Cortex of kidney (tissue), 1 donor: ENCODE measurements at places on chromosomes 6 and 20.

DNA sequence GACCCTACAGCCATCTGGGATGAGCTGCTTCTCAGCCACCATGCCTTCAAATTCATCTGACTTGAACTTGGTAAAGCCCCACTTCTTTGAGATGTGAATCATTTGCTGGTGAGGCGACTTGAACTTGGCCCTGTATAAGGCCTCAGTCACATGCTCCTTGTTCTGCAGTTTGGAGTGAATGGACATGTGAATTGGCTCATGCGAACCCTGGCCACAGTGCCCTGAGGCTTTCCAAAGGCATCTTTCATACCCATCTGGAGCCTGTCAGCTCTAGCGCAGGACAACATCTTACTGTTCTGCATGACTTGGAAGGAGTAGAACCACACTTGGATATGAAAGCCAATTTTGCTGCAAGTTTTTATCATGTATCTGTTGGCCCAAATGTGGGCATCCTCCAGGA is 244.0 kb upstream of the FAM83B start:
- DNase-seq: no peak

DNA sequence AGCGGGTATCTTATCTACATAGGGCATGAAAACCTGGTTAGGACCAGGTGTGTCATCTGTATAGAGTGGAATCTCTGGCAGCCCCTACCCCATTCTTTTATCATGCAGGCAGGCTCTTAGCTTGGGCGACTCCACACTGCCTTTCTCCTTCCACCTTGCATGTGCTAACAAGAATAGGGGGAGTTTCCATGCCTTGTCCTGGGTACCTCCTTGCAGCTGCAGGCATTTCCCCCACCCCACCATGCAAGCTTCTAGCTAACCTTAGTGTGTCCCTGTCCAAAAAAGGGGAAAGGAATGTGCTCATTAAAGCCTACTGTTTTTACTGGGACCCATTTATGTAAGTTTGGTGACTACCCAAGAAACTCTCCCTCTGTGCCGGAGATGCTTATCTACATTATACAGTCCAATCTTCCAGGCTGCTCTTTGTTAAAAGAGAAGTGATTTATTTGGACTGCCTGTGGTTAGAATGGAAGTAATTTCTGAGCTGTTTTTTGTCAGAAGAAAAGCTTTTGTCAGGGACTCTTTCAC is 10.5 kb upstream of the CEP43 start:
- no peak for DNase-seq

- DNase-seq: no peak
Measured at GRCh38 chr20:49034070-49034732, 11.9 kb upstream of the CSE1L start.

DNA sequence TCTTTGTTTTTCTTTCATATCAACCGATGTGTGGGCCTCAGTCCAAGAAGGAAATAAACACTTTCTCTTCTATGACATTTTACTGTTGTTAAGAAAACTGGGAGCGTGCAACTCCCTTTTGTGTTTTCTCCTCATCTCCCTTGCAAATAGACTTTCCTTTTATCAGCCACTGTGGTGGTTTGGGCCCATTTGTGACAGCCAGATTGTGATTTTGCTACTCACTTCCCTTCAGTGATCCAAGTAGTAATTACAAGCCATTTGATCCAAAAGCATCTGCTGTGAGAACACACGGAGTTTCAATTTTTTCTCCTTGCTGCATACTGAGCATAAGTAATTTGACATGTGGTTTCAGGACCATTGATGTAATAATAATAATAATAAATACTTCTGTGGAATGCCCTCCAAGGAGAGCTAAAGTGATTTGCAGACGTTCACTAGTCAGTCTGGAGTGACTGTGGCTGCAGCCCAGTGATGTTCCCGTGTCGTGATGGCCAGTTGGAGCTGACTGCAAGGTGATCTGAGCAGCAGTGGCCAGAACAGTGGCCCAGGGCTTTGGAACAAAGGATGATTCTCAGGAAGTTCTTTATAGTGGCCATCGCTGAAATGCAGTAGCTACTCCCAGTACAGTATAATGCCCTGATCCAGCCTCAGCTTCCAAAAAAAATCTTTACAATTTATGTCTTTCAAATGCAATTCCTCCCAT is 91.9 kb upstream of the CLDN20 start:
- no peak for DNase-seq

DNA sequence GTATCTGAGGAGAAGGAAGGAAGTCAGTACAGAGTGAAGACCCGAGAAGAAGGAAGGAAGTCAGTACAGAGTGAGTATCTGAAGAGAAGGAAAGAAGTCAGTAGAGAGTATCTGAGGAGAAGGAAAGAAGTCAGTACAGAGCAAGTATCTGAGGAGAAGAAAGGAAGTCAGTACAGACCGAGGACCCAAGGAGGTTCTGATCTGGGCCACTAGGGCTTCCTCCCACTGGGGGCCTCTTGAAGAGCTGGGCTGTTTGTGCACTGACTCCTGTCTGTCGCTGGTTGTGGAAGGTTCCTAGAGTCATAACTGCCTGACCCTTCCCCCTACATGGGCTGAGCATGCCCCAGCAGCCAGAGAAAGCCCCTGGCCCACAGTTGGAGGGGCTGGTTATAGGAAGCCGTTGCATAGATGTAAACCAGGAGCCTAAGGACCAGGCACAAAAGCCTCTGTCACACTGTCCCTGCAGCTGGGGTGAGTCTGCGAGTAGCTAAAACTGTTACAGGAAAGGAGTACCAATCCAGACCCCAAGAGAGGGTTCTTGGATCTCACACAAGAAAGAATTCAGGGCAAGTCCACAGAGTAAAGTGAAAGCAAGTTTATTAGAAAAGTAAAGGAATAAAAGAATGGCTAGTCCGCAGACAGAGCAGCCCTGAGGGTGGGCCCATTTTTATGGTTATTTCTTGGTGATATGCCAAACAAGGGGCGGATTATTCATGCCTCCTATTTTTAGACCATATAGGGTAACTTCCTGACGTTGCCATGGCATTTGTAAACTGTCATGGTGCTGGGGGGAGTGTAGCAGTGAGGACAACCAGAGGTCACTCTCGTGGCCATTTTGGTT is 395.9 kb downstream of the PREX1 start:
- no peak for DNase-seq

DNA sequence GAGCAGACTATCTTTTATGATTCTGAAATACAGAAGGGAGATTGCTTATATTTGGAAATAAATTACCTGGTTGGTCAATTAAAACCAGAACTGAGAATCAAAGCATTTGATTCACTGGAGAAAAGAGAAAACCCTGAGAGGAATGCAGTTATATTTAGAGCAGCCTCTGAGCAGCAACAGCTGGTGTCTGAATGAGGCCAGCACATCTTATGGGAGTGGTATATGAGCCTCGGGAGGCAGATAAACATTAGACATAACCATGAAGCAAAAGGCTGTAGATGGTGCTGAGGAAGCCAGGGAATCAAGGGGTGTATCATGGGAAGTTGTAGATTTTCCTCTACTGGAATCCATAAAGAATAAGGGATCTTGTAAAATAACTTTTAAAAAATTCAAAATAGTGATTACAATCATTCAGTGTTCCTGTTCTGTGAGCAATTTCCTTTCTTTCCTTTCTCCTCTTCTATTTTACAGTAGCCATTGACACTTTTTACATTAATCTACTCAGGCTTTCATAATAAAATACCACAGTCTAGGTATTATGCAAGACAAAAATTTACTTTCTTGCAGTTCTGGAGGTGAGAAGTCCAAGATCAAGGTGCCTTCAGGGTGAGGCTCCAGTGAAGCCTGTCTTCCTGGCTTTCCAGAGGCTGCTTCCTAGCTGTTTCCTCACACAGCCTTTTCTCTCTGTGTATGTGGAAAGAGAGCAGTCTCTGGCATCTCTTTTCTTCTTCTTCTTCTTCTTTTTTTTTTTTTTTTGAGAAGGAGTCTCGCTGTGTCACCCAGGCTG is 32.8 kb upstream of the ENPP5 start:
- no peak for DNase-seq

DNA sequence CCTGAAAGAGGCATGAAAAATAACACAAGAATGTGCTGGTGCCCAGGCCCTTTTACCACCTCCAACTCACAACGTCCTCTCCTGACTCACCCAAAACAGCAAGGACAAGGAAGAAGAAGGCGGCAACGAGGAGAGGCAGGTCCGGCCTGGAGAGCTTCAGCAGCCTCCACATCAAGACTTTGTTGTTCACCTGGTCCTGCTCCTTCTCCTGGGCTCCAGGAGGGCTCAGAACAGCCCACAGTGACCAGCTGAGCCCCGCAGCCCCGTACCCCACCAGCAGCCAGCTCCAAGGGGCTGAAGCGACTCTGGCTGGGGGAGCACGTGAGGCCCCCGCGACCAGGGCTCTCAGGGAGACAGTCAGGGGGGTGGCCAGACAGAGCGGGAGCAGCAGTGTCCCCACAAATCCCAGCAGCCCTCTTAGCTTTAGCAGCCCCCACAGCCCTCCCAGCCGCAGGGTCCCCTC is 857 bp downstream of the TAP2 start:
- DNase-seq: no peak

- no peak for DNase-seq
Measured at GRCh38 chr6:168359794-168360193, 40.2 kb upstream of the DACT2 start.

- DNase-seq: no peak
Measured at GRCh38 chr6:163062790-163063189, 335.0 kb downstream of the PACRG start.

DNA sequence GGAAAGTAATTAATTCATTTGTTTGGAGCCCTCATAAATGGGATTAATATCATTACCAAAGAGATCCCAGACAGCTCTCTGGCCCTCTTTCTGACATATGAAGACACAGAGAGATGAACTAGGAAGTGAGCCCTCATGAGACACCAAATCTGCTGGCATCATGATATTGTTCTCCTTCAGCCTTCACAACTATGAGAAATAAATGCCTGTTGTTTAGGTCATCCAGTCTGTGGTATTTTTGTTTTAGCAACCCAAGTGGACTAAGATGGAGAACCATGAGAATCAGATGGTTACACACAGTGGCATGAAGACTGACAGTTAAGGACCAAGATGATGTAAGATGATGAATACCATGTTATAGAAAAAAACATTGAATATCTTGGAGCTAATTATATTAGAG is 16.9 kb upstream of the HBS1L start:
- DNase-seq: no peak

DNA sequence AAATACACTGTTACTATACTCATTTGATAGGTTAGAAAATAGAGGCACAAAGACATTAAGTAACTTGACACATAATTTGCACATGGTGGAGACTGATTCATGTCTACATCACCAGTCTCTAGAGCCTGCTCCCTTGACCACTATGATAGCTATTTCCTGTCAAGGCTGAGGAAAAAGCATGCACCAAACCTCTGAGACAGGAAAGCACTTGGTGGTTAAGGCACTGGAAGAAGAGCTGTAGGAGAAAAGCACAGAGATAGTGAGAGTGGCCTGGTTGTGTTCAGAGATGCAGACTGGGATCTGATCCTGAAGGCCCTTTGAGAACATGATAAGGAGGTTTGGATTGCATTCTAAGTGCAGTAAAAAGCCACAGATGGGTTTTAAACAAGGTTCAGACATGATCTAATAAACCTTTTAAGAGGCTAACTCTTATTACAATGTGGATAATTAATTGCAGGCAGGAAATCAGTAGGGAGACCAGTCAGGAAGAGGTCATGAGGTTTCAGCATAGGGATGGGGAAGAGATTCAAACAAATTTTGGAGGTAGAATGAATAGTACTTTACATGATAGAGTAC is 168.9 kb downstream of the PHF3 start:
- no peak for DNase-seq

- DNase-seq: no peak
Measured at GRCh38 chr6:82372656-82373055, 9.0 kb downstream of the TPBG start.

GRCh38 chr6:107600121-107600520 is 110.2 kb downstream of the SOBP start:
- DNase-seq: no peak

GRCh38 chr20:22775671-22776139 is 191.3 kb upstream of the FOXA2 start:
- DNase-seq: no peak

GRCh38 chr6:2497922-2498623 is 252.6 kb downstream of the MYLK4 start:
- DNase-seq: no peak

DNA sequence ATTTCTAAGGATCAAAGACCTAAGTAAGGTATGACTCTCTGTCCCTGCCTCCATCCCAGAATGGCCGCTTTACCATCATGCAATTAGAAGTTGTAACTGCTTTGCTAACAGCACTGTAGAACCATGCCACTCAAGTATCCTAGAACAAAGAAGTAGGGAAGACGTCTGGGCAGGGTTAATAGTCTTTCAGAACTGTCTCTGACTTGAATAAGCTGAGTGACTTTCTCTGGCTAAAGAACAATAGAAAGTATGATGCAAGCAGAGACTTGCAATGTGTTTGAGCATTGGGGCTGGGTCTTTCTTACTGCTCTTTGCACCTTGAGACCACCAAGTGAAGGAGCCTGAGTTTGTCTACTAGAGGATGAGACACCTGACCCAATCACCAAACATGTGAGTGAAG is 279.6 kb upstream of the JAG1 start:
- no peak for DNase-seq

- no peak for DNase-seq
Measured at GRCh38 chr6:131631625-131632289, 3.7 kb upstream of the MED23 start.

DNA sequence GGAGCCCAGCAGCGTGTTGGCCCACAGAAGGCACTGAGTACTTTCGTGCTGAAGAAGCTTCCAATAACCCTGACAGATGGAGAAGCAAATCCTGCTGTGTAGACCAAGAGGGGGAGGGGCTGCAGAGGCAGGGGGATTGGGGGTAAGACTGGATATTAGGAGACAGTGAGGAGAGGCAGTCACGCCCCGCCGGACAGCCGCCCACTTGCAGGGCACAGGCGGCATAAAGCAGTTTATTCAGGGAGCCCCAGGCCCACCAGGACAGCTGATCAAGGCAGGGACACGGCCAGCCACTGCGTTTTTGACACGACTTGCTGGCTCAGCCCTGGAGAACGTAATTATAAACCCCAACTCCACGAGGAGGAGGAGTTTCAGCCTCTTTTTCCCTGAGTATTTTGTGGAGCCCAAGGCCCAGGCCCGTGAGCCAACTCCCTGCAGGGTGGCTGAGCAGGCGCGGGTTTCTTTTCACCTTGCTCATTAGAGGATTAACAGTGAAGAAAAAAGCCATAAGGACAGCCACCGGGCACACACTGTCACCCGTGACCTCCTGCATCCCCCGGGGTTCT is 177.9 kb downstream of the TFAP2C start:
- no peak for DNase-seq

GRCh38 chr6:98920904-98921431 is 26.8 kb downstream of the FBXL4 start:
- DNase-seq: no peak

GRCh38 chr6:129966125-129966524 is 52.3 kb upstream of the L3MBTL3 start:
- no peak for DNase-seq

DNA sequence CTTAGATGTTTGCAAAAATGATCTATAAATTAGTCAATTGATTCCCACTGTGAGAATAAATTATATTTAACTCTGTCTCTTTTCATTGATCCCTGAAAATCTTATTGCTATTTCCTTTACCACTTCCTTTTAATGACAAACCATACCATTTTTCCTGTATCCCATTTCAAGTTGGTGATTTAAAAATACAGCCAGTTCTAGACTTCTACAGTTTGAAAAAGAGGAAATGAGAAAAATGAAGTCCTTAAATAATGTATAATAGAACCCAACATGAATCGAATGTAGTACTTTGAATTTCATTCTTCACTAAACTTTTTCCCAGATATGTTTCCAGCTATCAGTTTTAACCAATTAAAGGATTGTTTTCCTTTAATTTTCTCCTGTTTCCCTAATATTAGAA is 29.5 kb upstream of the SDHAF4 start:
- no peak for DNase-seq

- DNase-seq: no peak
Measured at GRCh38 chr6:20708367-20709124, 174.3 kb downstream of the CDKAL1 start.

GRCh38 chr6:6741264-6741663 is 152.7 kb downstream of the LY86 start:
- DNase-seq: no peak
